ENCODE measurements at places on chromosomes 7 and 10.

- no peak for DNase-seq
Measured at GRCh38 chr7:105267244-105267643, 121.5 kb downstream of the SRPK2 start.

DNA sequence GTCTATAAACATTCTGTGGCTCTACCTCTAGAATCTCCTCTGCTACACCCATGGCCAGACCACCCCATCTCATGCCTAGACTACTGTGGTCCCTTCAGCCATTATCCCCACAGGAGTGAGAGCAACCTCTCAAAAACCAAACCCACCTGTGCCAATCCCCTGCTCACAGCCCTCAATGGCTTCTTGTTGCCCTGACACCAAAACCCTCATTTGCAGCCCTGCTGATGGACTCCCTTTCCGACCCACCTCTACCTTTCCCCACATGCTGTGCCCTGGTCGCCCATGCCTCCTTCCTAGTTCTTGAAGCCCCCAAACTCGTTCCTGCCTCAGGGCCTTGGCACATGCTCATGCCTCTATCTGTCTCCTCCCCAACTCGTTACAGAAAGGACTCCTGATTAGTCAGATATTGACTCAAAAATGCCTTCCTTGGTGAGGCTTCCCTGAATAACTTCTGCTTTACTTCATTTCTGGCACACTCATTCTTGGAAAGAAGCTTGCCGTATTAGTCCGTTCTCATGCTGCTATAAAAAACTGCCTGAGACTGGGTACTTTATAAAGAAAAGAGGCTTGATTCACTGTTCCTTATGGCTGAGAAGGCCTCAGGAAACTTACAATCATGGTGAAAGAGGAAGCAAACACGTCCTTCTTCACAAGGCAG, 104.2 kb downstream of the TEX36 start:
- DNase-seq = no peak

- no peak for DNase-seq
Measured at GRCh38 chr7:19464241-19464640, 244.6 kb downstream of the POLR1F start.

DNA sequence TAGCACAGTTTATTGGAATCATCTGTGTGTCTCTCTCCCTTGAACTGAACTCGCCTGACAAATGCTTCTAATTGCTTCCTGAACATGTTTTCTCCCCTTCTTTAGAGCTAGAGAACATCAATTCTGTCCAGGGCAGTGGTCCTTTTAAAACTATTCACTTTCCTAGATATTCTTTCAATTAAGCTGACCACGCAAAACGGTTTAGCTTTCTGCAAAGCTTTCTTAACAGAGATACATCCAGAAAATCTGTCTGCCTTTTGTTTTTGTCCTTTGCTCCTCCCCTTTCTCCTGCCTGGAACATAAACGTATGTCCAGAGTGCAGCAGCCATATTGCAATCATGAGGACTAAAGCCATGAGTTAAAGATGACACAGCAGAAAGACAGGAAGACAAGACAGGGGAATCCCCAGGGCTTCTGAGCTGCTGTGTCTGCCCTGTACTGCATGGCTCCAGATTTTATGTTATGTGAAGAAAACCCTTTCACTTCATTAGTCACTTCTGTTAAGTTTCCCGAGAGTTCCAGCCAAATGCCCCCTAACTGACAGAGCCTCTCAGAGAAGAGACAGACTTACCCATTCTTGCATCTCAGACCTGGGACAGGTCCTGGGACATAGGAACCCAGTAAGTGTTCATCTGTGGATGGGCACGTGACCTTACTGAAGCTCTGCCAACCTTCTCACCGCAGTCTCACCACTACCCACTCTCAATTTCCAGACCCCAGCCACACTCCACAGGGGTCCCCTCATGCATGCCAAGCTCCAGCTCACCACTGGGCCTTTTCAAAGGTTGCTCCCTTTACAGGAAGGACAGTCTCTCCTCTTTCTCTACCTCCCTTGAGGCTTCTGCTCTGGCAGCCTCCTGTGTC, 35.0 kb upstream of the CPXM2 start:
- peak; percentile 10 for DNase-seq

DNA sequence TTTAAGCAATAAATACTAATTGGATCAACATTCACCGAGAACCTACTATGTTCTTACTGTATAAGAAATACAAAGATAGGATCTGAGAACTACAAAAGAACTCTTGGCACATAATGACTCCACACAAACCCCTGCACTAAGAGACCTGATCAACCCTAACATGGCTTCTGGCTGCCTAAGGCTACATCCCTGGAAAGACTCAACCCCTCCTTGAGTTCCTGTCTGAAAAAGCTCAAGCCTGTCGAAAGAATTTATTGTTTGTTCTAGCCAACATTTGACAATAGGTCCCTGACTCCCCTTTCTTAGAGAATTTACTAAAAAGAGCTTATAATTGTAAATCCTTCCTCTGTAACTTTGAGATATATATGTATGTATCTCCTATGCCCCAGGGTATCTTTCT, 125.3 kb upstream of the SGCE start:
- DNase-seq = no peak

All from activated CD8-positive, alpha-beta T cell treated with anti-CD3 and anti-CD28 coated beads for 36 hours (primary cell).